AG04450 (cell line): ENCODE measurements at places on chromosomes 2 and 18. TPM values are rescaled to one million over a fixed set of nuclear protein-coding genes. Genes with fewer than 3 reads are reported as not detected.

DNA sequence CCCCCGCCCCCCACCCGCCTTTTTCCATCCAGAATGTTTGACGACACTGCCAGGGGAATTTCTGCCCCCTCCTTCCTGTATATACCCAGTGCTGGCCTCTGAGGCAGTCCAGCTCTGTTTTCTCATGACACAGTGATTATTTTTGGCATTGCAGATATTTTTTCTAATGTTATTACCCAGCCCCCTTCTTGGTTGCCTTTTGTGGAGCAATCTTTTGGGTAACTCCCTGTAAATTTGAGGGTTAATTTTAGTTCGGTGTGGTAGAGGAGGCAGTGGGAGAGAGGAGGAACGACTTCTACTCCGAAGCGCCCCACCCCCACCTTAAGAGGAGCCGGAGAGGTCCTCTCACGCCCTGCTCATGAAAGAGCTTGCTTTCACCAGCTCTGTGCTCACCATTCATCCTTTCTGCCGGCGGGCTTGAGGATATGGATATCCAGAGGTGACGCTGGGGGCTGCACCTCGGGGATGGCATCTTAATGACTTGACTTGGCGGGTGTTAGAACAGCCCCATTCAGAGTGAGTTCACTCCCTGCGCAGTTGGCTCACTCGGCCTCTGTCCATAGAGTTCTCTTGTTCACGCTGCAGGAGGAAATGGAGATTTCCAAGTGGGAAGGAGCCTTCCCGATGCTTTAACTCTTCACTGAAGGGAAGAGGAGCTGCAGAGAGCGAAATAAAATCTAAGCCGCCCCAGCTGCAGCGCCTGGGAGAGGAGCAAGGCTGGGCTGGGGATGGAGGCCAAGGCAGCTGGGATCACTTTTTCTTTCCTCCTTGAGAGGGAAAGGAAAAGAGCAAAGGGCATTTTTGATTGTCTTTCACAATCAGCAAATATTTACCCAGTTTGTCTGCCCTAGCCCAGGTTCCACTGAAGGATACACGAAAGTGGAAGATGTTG, 38.4 kb downstream of the EPAS1 start:
- DNase-seq, result no peak

DNA sequence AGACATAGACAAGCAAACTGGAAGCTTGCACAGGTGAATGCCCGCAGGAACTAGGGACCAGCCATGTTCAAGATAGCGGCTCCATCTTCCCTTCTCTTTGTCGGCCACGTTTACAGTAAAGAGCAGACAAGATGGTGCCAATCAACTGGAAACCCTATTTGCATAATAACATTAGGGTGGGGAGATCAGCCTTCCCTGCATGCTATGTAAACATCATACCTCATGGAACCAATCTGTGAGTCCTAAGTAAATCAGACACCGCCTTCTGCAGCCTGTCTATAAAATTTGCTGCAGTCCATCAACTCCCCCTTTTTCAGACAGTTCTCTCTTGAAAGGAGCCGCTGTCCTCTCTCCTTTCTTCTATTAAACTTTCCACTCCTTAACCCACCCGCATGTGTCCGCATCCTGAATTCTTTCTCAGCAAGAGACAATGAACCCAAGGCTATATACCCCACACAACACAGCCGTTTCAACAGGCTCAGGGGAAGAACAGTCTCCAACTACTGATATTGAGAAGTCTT, 384.4 kb downstream of the EIPR1 start:
- DNase-seq, result no peak

GRCh38 chr2:23544589-23545295, 159.8 kb downstream of the KLHL29 start:
- no peak for DNase-seq

DNA sequence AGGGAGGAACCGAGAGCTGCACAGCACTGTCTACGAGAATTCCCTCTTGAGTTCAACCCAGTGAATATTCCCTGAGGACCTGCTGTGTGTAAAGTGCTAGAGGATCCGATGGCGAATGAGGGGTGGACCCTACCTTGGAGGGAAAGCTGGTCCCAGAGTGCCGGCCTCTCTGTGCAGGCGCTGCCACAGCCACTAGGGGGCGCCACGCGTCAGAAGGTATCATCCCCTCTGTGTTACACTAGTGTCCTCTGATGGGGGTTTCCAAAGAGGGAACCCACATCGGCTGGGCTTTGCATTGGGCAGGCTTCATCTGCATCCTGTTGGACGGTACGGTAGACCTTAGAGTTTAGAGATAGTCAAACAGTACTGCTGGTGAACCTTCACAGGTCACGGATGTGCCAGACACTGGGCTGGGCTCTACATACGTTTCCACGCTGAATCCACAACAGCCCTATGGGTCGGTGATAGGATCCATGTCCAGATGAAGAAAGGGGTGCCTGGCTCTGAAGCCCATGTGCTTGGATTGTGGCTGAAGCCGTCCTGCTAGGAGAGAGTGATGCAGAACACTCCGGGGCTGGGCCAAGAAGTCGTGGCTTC, 39.0 kb downstream of the COA5 start:
- DNase-seq, result no peak

ZNF521 gene
- 25.9 and 27.4 TPM in 2 replicates for polyA plus RNA-seq
